ENCODE measurements at places on chromosomes 1 and 21. TPM values are rescaled to one million over a fixed set of nuclear protein-coding genes. Genes with fewer than 3 reads are reported as not detected.
A peak's percentile ranks its signal among the peaks of the same experiment; 100 is the strongest.

SGIP1 gene
- 5.5 TPM for total RNA-seq

RNF186 gene
- not detected for total RNA-seq

PEAR1 gene
- total RNA-seq, result 5.3 TPM

NBPF4 gene
- not detected for total RNA-seq

LCE1E gene
- not detected for total RNA-seq

CELA3A gene
- 2.9 TPM for total RNA-seq

DESI2 gene
- 22.2 TPM for total RNA-seq

OR2T29 gene
- not detected for total RNA-seq

DNA sequence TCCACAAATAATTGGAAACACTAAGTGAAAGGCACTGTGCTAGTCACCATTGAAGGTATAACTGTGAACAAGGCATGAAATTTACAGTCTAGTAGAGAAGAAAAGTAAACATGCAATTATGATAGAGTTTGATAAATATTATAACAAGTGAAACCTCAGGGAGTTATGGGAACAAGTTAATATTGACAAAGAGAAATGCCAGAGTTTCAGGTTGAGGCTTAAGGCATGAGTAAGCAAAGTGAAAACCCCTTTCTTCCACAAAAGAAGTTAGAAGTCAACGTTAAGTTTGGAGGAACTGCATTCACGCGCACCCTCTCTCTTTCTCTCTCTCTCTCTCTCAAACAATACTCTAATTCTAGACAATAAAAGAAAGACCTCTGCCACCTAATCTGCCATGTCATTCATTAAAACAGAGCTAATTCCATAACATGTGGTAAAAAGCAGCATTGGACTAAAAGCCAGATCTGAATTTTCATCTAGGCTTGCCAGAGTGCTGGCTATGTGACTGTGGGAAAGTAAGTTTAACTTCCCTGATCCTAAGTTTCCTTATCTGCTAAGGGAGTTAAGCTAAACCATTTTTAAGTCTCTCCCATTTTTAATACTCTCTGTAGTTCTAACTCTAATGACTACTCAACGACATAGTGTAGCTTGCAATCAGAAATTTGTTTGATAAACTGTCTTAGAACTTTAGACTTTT is 22.0 kb downstream of the SLC44A5 start:
- DNase-seq, result no peak

- no peak for DNase-seq
Observed at GRCh38 chr1:194295685-194296084, 1109.3 kb upstream of the B3GALT2 start.

- DNase-seq, result no peak
Observed at GRCh38 chr1:26163684-26164035, 4.8 kb downstream of the FAM110D start.

GRCh38 chr1:7207875-7208646 is 422.8 kb downstream of the CAMTA1 start:
- peak; percentile 24 for DNase-seq

DNA sequence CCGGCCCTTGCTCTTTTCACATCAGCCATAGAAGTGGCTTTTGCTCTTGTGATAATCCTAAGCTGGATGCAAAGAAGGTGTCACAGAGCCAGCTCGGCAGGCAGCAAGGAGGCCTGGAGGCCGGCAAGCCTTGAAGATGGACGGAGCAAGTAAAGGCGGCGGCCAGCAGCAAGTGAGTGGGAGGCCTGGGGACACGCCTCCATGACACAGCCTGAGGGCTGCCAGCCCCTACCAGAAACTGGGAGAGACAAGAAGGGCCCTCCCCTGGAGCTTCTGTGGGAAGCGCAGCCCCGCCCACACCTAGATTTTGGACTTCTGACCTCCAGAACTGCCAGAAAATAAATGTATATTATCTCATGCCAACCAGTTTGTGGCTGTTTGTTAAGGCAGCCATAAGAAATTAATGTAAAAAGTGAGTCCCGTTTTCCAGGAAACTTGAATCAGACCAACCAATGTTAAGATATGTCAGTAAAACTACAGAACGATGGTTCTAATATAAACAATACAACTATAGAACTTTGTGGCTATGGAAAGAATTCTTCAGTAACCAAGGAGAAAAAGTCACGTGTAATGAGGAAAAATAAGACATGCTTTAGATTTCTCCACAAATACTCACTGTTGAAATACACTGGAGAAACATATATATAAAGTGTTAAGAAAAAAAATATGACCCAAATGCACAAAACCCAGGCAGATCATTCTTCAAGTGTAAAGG is 49.9 kb downstream of the BACE2 start:
- DNase-seq, result peak; percentile 54

- no peak for DNase-seq
Observed at GRCh38 chr1:230117694-230118093, 50.7 kb downstream of the GALNT2 start.

DNA sequence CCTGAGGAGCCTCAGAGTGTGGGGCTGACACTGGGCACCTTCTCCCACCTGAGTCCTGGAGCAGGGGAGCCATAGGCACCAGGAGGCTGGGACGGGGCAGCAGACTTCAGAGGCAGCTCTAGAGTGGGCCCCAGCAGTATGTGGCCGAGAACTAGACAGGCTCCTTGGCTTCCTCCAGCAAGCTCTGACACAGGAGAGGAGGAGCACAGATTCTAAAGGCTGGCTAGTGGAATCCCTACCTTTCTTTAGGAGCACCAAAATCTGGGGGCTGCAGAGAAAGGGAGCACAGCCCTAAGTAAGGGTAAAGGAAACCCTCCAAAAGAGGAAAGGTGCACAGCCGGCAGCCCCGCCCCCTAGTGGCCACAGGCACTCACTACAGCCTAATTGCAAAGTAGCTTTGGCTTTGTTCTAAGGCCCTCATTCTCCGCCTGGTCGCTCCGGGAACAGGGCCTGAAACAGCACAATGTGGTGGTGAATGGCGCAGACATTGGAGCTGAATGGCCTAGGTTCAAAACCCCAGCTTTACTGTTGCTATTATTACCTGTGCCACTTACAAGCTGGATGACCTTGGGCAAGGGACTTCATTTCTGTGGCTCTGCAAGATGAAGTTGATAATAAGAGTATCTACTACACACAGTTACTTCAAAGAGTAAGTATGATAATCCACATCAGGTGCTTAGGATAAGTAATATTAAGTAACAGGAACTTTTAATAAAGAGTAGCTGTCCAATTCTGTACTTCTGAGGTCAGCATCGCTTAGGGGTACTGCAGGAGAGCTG is 8.8 kb upstream of the GUCA2A start:
- DNase-seq, result peak; percentile 64

GRCh38 chr1:12179111-12179519 is 12.3 kb downstream of the TNFRSF1B start:
- no peak for DNase-seq

- no peak for DNase-seq
Observed at GRCh38 chr1:15062479-15063099, 91.0 kb upstream of the TMEM51 start.

- no peak for DNase-seq
Observed at GRCh38 chr1:245079021-245079609, 75.7 kb upstream of the KIF26B start.

- no peak for DNase-seq
Observed at GRCh38 chr1:165851034-165851658, 23.7 kb downstream of the UCK2 start.

DNA sequence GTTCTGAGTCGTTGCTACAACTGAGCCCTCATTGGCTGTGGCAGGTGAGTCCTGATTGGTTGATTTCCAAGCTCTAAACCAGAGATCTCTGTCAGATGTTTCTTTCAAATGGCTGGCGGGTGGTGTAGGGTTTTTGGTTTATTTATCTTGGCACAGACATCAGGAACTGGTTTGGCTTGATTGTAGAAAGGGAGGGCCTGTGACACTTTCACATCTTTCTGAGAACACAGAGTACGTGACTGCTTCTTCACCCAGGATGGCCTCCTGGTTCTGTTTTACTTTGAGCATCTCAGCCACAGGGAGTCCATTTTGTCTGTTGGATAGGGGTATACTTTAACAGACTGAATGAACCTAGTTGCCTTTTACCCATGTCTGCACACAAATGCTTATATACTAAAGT is 89.4 kb upstream of the GPR52 start:
- DNase-seq, result no peak

GRCh38 chr1:189429610-189430009 is 1048.1 kb downstream of the BRINP3 start:
- DNase-seq, result no peak

DNA sequence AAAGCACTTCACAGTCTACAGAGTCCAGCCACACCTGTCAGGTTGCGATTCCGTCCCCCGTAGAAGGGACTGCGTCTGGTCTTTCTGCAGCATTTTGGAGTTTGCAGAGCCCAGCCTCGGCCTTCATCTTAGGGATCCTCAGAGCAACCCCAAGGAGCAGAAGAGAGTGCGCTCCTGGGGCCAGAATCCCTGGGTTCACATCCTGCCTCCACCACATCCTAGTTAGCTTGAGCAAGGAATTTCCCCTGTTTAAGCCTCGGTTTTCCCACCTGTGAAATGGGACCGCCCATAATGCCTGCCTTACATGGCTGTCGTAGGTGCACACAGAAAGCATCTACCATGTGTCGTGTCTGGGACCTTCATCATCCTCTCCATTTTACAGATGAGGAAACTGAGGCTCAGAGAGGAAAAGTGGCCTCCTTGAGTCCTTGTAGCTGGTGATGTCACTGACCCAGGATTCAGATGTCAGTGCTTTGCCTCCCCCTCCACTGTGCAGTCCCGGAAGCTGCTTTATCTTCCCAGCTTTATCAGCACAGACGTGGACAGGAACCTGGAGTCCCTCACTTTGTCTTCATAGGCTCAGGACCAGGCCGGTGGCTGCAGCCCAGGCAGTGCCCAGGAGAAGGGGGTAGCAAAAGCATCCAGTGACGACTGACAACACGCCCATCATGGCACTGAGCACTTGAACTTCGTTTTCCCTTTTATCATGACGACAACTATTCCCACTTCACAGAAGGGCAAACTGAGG is 438.5 kb downstream of the MATN1 start:
- no peak for DNase-seq

DNA sequence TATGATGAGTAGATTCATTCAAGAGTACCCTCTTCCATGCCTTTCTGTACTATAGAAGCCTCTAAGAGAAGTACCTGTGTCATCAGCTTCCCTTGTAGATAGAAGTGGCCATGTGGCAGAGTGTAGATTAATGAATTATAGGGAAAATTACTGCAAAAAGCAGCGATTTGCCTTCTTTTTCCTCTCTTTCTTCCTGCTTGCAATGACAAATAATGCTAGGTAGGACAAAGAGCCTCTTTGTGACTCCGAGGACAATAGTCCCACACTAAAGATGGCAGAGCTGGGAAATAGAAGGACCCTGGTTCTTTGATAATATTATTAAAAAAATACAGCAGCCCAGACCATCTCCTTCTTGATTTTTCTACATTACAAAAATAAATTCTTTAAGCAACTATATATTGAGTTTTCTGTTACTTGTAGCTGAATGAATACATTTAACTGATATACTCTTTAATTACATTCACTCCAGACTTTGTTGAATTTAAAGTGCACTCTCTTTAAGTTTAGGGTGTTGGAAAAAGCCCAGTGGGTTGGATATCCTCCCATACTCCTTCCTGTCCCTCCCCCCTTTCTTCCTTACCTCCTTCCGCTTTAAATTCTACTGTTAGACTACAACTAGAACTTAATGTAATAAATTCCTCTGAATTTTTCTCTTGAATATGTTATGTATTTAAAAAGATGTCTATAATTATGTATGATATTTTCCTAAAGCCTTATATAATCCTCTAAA is 198.2 kb upstream of the APP start:
- DNase-seq, result no peak

- no peak for DNase-seq
Observed at GRCh38 chr1:201104141-201104540, 8.1 kb downstream of the CACNA1S start.

DNA sequence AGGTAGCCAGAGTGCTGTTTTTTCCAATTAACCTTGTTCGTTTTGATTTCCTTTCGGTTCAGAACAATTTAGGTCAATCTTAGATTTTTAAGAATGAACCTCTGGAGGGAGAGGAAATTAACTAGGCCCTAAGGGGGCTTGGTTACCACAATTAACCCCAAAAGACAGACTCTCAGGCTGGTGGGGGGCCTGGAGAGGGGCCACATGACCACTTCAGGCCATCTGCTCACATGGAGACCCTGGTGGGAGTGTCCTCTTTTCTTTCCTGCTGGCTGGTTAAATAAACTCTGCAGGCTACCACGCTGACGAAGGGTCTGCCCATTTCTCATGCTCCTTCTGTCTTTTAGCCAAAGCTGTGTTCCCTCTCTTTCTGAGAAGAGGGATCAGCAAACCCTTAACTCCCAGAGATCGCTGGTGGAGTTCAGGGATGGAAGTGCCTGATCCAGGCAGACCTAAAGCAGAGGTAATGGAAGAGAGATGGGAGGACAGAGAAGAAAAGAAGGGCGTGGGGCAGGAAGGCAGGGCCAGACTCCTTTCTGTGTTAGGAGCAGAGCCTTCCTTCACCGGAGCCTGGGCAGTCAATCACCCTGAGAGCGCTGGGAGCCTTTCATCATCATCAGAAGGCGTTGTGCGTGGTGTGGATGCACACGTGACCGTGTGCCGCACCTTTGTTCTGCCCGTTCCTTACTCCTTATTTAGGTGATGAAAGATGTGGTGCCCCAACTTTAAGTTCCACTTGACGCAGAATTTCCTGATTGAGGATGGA is 58.5 kb downstream of the KIF26B start:
- DNase-seq, result no peak

- DNase-seq, result no peak
Observed at GRCh38 chr1:243786531-243786930, 63.5 kb downstream of the AKT3 start.

GRCh38 chr1:18657506-18658201 is 27.0 kb downstream of the PAX7 start:
- DNase-seq, result no peak

DNA sequence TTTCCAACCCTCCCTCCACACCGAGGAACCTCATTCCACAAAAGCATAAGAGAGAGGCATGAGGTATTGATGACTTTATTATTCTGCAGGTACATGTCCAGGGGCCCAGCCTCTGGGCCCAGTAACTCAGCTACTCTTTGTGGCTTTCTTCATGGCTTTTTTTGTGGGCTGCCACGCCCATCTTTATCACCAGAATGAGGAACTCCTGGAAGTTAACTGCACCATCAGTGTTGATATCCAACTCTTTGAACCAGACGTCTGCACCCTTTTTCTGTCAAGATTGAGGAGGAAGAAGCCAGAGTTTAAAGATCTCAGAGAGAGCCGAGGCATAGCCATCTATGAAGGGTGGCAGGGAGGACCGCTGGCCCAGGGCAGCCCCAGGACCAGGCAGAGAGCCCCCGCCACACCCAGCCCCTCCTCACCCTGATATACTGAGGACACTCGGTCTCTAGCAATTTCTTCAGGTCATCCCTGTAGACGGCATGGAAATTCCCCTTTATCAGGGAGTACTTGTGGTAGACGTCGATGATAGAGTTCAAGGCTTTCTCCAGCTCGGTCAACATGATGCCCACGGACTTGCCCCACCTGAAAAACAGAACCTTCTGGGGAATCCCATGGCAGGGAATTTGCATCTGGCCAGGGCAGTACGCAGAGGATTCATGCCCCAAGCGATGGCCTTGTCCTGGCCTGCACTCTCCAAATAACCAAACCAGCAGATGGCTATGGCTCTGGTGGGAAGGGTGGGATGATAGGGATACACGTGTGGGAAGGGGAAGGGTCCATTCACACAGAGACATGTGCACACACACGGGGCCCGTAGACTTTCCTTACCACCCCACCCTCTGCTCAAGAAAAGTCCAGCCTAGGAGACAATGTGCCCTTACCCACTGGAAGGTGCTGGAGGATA is 647 bp downstream of the S100A8 start:
- no peak for DNase-seq

All from heart right ventricle (tissue), 16 donors.